NCI-H69 (cell line): ENCODE measurements at places on chromosomes 5 and 9.
A peak's percentile ranks its signal among the peaks of the same experiment; 100 is the strongest.

DNA sequence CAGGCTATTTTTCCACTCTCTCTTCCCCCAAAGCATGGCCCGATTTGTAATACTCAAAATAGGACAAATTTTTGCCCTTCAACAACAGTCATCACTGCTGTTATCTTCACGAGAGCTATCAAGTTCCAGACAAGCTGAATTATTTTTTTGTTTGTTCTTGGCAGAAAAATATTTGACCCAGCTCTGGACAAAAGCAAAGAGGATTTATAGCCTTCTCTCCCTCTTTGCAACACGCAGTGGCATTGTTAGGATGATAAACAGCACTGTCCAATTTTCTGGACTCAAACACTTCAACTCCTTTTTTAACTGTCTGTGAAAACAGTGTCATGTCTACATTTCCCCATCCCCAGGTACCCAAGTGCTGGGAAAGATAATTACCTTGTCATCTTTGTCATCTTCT is 160.3 kb downstream of the SLF1 start:
- peak; percentile 81 for DNase-seq

DNA sequence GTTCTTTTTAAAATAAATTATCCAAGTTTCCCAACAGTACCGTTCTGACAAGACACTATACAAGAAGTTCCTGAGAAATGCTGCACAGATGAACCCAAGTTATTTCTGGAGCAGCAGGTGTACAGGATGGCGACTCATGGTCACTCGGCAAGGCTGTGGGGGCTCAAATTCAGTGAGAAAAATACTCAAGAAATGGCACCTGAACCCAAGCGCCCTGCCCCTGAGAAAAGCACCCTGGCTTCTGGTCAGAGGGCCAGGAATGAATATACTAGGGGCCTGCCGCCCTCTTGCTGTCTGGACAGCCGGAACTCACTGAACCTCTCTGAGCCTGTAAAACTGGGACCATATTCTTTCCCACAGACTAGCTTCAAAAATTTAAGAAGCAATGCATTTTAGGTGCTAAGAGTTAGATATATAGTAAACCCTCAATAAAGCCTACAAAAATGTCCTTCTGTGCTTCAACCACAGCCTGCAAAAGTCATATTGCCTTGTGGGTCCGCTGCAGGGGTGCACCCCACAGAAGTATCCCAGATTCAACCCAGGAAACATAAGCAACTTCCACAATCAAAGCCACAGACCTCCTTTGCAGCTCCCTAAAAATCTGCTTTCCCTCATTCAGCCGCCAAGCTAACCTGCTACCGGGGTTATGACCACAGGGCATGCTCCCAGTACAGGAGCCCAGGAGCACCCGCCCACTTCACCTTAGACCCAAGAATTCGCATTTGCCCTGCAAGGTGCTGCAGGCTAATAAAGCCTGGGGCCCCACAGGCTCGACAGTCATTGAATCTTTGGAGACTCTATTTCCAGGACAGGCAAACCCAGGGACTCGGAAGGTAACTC is 1.4 kb downstream of the RAPGEF1 start:
- peak; percentile 64 for DNase-seq

GRCh38 chr9:79028101-79028500 is 543.7 kb upstream of the TLE4 start:
- DNase-seq, result peak; percentile 63

DNA sequence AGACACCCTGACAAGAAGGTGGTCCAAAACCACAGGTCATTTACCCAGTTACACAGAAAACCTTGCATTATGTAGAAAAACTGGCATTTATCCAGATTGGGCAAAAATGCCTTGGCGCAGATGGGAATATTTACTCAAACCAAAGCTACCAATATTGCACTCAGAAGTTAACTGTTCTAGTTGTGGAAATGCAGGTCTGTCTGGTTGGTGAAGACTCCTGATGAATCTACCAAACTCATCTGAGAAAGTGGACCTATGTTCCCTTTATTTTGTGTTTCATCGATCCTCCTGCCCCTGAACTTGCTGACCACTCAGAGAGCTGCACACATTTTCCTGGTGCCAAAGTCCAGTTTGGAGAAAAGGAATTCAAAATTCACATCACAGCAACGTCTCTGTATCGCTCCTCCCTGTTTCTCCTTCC is 85.2 kb upstream of the ALDH1A1 start:
- peak; percentile 90 for DNase-seq

GRCh38 chr5:45277860-45278259 is 418.3 kb downstream of the HCN1 start:
- no peak for DNase-seq

DNA sequence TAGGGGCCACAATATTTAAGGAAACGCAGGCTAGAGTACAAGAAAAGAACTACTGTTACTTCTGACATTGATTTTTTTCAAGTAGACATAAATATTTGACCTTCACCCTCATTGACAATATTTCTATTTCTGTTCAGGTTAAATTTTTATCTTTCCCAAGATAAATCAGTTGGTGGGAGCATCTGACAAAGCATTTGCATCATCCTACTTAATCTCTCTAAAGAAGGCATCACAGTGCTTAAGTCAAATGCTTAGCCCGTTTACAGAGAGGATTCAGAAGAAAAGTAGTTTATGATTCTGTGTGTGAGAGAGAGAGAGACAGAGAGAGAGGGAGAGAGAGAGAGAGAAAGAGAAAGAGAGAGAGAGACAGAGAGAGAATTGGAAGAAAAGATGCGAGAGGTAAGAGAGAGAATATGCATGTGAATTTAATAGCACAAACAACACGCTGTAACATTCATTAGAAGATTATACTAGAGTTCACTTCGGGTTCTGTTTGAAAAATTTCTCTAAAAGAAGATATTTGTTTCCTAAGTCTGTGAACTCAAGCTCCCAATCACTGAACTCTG is 1093.3 kb upstream of the CDH6 start:
- peak; percentile 45 for DNase-seq
